Activated naive CD4-positive, alpha-beta T cell treated with anti-CD3 and anti-CD28 coated beads for 36 hours (primary cell): ENCODE measurements at places on chromosomes 16 and 17. TPM values are rescaled to one million over a fixed set of nuclear protein-coding genes. Genes with fewer than 3 reads are reported as not detected.

Gene FN3K
- 1.3 TPM for total RNA-seq

- no peak for DNase-seq
Measured at GRCh38 chr17:624341-624860, 90.2 kb downstream of the VPS53 start.

DNA sequence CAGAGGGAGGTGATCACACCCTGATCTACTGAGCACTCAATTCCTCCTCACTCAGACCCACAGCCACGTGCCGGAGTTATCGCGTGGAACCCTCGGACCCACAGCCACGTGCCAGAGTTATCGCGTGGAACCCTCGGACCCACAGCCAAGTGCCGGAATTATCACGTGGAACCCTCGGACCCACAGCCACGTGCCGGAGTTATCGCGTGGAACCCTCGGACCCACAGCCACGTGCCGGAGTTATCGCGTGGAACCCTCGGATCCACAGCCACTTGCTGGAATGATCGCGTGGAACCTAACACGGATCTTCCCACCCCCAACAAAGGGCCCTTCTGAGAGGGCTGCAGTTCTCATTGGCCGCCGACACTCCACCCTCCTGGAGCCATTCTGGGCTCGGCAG is 97.7 kb downstream of the PGS1 start:
- DNase-seq = no peak

Gene TMED6
- 0.86 TPM for total RNA-seq

Gene ADGRG3
- total RNA-seq = 0.14 TPM

Gene SRP68
- total RNA-seq = 131 TPM

DNA sequence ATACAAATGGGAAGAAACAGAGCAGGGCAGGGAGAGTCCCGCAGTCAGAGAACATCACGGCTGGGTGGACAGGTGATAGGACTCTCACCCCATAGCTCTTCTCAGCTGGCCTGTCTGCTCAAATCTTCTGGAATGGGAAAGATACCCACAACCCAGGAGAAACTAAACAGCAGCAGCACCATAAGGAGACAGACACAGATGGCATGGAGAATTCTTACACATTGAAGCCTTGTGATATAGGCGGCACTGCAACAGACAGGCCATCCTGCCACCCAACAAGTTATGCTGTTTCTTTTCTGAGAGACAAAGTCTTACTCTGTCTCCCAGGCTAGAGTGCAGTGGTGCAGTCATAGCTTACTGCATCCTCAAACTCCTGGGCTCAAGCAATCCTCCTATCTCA is 8.6 kb upstream of the ANKRD40CL start:
- DNase-seq = no peak

DNA sequence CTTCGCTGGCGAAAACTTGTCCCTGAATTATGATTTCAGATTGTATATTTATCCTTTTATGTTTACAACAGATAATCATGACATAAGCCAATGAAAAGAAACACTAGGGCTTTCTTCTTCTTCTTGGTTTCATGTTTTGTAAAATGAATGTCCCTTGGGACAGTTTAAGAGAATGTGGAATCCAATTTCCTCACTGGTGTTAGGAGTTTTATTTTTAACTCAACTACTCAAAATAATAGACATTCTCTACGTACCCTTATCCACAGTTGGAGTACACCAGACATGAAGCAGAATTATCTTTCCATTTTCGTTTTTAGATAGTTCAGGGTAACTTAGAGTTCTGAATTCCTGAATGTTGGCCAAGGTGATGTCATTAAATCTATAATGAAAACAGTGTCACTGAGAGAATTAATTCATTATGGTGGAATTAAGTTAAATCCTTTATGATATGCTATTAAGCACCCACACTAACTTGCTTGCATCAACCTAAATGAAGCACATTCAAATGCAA is 43.4 kb downstream of the IRX6 start:
- no peak for DNase-seq

DNA sequence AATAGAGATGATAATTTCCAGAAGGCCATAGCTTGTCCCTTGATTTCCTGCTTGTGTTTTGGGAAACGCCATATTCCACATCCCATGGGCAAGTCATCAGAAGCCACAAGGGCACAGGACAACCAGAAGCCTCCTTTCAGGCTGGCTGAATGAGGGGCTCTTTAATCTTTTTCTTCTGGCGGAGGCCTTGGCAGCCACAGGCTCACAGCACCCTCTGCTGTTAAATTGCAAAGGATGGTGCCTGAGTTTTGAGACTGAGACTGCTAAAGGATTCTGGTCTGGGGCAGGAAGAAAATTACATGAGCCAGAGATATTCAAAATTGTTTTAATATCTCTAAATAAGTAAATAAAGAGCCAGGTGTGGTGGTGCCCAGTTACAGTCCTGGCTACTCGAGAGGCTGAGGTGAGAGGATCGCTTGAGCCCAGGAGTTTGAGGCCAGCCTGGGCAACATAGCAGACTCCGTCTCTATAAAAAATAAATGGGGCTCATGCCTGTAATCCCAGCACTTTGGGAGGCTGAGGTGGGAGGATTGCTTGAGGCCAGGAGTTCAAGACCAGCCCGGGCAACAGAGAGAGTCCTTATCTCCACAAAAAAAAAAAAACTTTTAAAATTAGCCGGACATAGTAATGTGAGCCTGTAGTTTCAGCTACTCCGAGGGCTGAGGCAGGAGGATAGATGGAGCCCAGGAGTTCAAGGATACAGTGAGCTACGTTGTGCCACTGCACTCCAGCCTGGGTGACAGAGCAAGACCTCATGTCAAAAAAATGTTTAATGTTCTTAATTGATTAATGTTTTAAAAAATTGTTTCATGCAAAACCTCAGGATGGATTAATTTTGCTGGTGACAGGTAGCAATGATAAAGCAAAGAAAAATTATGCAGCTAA is 26.3 kb downstream of the AARSD1 start:
- peak; percentile 46 for DNase-seq

DNA sequence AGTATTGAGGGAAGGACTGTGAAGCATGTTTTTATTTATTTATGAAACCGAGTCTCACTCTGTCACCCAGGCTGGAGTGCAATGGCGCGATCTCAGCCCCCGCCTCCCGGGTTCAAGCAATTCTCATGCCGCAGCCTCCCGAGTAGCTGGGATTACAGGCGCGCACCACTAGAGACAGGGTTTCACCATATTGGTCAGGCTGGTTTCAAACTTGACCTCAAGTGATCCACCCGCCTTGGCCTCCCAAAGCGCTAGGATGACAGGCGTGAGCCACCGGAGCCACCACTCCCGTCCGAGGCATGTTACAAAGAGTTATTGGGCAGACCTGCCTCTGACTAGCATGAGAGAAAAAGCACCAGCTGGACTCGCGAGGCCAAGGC is 3.1 kb downstream of the MRPL12 start:
- DNase-seq = no peak

Gene KRT9
- not detected for total RNA-seq

Gene RNF222
- total RNA-seq = 0.10 TPM

Gene ORMDL3
- total RNA-seq = 52.1 TPM

Gene IGFALS
- total RNA-seq = not detected

Gene ABAT
- 3.1 TPM for total RNA-seq

Gene KCNH6
- total RNA-seq = not detected

Gene COL1A1
- 1.7 TPM for total RNA-seq

Gene LDHD
- 0.33 TPM for total RNA-seq

Gene KRTAP9-2
- not detected for total RNA-seq

DNA sequence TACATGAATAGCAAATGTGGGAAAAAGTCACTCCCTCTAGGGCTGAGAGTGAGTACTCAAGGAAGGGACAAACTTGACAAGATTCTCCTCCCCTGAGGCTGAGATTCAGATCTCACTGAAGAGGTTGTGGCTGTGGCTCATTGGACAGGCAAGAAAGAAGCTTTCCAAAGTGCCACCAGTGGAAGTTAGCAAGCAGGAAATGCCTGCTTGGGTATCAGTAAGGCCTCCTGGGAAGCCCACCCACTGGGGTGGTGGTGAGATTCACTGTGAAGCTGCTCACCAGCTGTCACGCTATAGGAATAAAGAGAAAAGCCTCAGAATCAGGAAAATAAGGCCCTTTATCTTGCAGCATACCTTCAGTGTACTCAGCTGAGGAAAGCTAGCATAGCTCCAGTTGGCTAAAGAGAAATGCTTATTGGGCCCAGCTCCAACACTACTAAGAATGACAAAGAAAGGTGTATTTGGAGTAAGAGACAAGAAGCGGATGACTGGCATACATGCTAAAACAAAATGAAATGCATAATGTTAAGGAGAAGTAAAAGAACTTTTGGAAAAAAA is 274.4 kb upstream of the TOM1L1 start:
- DNase-seq = no peak

GRCh38 chr17:44996304-44996703 is 28.2 kb upstream of the C1QL1 start:
- DNase-seq = no peak

- DNase-seq = no peak
Measured at GRCh38 chr17:52986056-52986662, 827.6 kb upstream of the CA10 start.

Gene ANKFN1
- total RNA-seq = not detected

Gene KRTAP4-3
- not detected for total RNA-seq

GRCh38 chr17:42527932-42528331 is 8.1 kb upstream of the NAGLU start:
- DNase-seq = no peak

DNA sequence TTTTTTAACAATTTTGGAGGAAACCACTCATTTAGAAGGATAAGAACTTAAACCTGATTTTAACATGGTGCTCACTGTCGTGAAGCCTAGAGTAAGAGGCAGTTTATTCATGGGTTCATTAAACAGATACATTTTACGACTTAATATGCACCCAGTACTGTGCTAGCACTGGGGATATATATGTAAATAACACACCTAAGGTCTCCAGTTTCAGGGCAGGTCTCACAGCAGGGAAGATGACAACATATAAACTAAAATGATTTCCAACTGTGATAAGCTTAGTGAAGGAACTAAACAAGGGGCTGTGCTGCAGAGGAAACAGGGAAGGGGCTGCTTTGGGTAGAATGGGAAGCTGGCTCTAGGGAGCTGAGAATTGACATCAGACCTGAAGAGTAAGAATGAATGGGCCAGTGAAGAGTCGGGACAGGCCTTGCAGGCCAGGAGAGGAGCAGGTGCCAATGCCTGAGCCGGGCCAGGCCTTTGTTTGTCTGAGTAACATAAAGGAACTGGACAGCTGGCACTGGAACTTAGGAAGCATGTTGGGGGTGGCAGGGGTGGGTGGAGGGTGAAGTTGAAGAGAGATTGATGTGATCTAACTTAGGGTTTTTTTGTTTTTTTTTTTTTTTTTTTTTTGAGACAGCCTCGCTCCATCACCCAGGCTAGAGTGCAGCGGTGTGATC is 12.1 kb downstream of the NT5M start:
- DNase-seq = no peak

DNA sequence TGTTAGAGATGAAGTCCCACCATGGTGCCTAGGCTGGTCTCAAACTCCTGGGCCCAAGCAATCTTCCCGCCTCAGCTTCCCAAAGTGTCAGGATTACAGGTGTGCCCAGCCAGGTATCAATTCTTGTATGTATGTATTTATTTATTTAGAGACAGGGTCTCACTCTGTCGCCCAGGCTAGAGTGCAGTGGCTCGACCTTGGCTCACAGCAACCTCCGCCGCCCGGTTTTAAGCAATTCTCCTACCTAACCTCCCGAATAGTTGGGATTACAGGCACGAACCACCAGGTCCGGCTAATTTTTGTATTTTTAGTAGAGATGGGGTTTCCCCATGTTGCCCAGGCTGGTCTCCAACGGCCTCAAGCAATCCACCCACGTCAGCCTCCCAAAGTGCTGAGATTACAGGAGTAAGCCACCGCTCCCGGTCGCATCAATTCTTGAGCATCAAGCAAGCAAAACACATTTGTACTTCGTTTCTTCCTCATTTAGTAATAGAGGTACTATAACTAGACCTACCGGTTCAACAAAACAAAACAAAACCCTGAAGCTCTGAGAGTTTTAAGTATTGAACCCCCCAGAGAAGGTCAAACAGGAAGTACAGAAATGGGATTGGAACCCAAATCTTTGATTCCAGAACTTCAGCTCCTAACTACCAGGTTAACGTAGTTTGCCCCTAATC is 1.0 kb upstream of the ZNF500 start:
- peak; percentile 41 for DNase-seq

Gene CHMP6
- 10.1 TPM for total RNA-seq

DNA sequence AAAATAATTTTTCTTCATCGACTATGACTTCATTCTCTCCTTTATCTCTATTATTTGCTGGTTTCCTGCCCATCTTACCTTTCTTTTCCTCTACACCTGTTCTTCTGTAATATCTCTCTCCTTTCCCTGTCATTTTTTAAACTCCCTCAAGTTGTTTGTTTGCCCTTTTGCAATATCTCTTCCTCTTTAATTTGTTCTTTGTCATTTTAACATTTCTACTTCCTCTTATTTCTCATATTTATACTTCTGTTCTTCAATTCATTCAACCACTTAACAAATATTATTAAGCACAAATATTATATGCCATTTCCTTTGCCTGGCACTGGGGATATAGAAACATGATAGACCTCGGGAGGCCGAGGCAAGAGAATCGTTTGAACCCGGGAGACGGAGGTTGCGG is 22.6 kb downstream of the MAP3K3 start:
- no peak for DNase-seq

DNA sequence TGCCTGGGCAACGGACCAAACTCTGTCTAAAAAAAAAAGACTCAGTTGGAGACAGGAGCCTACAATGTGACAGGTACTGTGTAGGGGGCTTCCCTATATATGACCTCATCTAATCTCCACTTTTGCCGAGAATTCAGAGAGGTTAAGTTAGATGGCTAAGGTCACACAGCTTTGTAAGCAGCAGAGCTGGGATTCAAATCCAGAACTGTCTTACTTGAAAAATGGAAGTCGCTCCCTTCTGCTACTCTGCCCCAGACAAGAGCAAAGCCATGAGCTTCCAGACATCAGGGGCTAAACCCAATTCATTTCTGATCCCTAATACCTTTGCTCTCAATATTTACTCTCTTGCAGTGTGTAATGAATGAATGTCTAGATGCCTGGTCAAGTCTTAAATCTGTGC is 41.5 kb upstream of the ABCC12 start:
- no peak for DNase-seq

Gene ALOX12B
- 2.1 TPM for total RNA-seq

DNA sequence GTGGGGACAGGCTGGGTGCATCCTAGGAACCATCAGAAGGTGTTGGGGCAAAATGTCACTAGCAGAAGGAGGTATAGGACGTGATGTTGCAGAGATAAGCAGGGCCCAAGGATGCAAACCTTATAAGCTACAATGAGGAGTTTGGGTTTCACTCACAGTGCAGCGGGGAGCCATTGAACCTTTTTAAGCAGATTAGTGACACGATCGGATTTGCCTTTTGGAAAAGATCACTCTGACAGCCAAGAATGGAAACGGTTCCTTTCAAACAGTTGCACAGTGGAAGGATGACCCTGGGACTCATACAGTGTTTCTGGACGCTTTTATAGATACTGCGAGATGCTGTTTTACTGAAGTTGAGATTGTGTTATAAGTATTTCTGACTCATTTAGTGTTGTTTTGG is 131.8 kb upstream of the CACNG3 start:
- DNase-seq = no peak

Gene ARL4D
- total RNA-seq = 1.7 TPM

Gene AANAT
- not detected for total RNA-seq

Gene OTOP3
- not detected for total RNA-seq

DNA sequence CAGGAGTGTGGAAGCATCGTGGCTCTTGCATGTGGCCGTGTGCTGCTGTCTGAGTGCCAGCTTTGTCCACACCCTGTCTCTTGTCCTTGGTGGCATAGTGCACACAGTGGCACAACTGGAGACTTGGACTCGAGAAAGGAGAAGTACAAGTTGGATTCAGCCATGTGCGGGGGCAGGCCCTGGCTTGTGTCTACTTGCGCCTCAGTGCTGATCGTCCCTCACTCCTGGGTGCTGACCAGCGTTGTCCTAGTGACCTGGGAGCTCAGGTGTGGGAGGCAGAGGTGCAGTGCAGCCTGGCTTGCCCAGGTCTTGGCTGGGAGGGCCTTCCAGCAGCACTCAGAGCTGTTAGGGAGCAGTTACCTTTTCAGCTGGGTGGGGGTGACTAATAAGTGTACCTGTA is 20.6 kb downstream of the MPRIP start:
- no peak for DNase-seq
